ENCODE measurements at places on chromosomes 3 and 15.

DNA sequence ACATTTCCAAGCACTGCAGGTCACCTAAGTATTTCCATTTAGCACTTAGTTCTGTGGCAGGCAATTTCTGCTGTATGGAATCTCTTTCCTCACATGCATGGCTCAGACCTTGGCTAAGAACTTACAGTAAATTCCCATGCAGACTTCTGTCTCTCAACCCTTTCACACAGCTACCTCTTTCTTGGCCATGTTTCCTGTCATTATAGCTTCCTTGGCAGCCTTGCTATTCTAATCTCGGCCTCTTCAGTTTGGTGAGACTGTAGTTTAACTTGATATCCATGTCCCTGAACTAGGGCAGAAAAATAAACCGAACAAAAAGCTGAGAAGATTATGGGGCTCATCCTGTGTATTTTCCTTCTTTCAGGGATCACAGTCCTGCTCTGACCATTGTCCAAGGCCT lies 96.0 kb downstream of the SPATA16 start:
- DNase-seq: no peak

GRCh38 chr15:45795440-45796069 lies 160.7 kb downstream of the SQOR start:
- DNase-seq: no peak

DNA sequence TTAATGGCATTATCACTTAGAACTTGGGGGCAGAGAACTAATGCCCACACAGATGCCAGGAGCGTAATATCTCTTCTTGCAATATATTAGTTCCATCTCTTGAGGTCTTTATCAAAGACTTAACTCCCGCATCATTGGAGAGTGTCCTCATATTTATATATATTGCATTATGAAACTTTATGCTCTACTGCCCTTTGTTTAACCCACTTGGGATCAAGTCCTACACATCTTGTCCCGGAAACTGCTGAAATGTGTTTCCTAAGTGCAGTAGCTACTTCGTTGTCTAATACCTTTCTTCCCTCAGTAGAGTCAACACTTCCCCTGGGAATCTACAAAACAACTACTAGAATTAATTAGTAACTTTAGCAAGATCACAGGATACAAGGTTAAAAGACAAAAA lies 1029.2 kb downstream of the OTOL1 start:
- no peak for DNase-seq

GRCh38 chr3:11914651-11915050 lies 68.0 kb upstream of the TAMM41 start:
- DNase-seq: no peak

GRCh38 chr3:73863546-73864079 lies 238.9 kb upstream of the PDZRN3 start:
- DNase-seq: no peak

DNA sequence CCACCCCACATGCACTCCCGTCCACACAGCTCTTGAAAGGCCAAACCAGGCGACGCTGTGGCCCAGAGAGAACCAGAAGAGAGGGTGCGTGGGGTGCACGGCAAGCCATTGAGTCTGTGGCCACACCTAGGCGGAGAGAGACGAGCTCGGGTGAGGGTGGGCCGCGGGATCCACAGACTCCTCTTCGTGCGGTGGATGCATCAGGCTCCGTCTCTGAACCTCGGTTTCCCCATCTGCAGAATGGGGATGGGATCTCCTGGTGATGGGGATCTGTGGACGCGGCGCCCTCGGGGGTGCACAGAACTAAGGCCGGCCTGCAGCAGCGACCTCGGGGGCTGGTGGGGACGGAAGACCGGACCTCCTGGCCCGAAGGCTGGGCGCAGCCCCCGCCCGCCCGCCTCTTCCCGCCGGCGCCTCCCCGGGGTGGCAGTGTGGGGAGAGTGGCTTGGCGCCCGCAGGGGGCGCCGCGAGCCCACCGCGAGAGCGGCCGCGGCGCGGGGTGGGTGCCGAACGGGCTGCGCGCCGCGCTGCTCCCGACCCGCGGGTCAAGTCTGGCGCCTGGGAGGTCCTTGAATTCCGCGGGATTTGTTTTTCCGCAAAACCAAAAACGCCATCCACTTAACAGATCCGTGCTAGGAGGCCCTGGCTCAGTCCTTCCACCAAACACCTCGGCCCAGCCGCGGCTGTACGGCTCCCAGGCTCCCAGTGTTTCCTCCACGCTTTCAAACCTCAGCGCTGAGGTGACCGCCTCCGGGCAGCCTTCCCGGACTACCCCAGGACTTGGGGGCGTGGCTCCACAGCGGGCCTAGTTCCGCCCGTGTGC lies 13.2 kb upstream of the ADPGK start:
- no peak for DNase-seq

DNA sequence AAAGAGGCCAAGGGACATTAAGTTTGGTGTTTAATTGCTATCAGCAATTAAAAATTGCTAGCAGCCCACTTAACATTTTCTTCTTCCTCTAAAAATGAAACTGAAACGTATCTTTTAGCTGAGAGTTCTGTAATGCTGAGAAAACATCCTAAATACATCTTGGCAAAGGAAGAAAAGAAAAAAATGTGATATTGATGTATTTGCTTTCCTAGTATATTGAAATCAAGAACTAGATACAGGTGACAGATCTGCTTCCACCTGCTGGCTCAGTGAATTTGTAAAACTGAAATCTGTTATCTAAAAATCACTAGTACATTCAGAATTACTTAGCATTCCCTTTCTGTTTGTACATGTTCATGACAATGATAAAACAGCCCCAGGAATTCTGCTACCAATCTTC lies 283.2 kb downstream of the ZBTB20 start:
- DNase-seq: no peak

DNA sequence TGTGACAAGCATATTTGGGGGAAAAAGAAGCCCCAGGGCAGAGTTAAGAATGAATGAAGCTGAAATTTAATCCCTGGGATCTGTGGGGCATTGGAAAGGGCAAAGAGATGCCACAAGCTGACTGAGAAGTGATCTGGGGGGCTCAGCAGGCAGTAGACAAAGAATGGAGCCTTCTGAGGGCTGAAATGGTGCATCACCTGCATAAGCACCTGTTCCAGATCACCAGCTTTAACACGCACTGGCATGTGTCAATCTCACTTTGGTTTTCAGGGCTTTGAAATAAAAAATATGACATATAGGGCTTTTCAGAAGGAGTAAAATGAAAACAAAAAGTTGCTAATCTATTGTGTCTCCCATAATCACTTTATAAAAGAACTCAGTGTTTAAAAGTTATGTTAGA lies 210.8 kb upstream of the ARHGEF26 start:
- DNase-seq: no peak

DNA sequence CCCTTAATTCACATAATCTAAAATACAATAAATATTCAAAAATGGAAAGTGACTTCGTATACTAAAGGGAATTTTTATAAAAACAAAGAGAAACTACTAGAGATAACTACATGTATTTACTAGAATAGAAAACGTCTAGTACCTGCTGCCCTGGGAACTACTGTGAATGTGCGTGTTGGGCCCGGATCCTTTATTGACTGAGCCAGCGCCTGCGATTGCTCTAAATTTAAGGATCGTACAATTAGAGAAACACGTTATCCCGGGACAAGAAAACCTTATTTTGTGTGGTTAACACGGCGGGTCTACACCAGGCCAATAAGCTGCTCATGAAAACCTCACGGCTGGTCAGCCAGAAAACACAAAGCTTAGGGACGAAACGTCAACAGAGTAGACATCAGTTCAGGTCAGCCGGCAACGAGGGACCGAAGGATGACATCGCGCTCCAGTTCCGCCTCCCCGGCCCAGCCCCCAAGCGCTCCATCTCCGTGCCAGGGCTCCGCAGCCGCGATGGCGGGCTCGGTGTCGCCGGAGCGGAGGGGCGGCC lies 555 bp downstream of the TM2D3 start:
- DNase-seq: no peak

GRCh38 chr3:147881933-147882332 lies 472.8 kb downstream of the ZIC1 start:
- no peak for DNase-seq

DNA sequence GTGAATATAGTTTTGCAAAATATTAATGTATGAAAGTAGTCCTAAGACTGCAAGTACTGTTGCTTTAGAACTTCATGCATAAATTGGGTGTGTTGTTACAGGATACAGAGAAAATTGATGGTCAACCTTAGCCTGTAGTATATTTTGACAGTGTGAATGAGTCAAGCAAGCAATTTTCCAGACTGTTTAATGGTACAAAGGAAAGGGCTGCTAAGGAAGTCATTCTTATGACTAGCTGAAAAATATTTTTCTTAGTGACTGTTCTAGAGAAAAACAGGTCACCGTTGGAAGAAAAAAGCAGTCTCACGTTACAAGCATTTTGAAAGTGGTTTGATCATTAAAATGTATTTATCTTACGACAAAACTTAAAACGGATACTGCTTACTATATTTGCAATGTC lies 49.2 kb downstream of the MBNL1 start:
- no peak for DNase-seq

DNA sequence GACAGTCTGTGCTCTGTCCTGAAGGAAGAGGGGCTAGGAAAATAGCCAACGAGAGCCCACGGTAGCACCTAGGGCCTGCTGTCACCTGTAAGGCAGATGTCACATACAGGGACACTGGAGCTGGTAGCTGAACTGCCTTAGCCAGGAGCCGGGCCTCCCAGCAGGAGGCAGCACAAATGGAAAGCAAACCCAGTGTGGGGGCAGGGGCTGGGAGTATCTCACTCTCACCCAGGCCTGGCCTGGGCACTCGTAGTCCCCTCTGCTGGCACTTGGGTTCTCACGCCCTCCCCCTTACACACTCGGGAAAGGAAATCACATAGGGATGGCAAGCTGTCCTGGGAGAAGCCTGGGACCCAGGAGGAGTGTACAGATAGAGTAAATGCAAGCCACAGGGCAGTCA lies 173.1 kb upstream of the CHRNA7 start:
- DNase-seq: no peak

DNA sequence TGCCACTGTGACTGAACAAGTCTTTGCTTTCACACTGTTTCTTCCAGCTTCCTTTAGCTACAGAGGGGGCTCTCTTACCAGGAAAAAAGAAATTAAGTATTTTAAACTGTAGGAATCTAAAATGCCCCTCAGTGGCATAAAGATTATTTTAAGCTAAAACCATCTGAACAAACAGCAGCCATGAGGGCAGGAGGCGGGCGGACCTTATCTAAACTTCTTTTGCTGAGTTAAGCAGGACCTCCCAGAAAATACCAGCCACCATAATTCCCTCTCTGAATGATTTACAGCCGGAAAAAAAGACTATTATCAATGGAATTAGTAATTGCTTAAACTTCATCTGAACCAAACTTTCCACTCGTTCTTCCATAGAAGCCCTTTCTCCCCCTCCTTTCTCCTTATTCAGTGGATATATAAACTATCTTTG lies 5.2 kb upstream of the TOPAZ1 start:
- no peak for DNase-seq

DNA sequence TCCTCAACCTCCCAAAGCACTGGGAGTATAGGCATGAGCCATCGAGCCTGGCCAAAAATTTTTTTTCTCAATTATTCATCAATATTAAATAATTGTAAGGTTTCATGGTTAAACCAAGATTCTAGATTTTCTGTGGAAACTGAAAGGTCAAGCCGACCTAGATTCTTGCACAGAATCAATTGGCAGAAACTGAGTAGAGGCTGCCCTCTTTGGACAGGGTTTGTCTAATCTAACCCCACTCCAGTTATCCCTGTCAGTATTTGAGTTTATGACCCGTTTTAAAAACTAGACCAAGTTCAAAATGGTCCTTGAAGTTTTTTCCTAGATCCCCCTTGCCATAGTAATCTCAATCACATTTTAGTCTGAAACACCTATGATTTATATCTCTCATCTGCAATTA lies 8.6 kb upstream of the ADAM10 start:
- no peak for DNase-seq

- DNase-seq: no peak
These were observed 67.5 kb downstream of the SPRED1 start for GRCh38 chr15:38320181-38320580.

GRCh38 chr3:100865442-100865841 lies 127.8 kb downstream of the ABI3BP start:
- no peak for DNase-seq

- DNase-seq: no peak
These were observed 6.2 kb downstream of the CLDN11 start for GRCh38 chr3:170424879-170425278.

GRCh38 chr3:58068122-58068809 lies 60.0 kb downstream of the FLNB start:
- no peak for DNase-seq

DNA sequence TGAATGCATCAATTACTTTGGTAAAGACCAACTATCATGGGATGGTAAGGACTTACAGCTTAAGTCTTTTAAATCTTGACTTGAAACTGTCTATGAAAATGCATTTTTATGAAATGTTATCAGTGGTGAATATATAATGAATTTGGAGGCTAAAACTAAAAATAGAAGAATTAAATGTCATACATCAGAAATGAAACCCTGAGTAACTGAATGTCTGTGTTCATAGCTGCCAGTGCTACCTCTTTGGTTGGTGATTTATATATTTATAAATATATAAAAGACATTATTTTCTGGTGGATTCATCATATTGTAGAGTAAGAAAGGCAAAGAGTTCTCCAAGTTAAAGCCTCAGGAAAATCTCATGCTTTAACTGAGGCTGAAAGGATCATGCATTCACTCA lies 12.2 kb downstream of the SLC12A6 start:
- no peak for DNase-seq

DNA sequence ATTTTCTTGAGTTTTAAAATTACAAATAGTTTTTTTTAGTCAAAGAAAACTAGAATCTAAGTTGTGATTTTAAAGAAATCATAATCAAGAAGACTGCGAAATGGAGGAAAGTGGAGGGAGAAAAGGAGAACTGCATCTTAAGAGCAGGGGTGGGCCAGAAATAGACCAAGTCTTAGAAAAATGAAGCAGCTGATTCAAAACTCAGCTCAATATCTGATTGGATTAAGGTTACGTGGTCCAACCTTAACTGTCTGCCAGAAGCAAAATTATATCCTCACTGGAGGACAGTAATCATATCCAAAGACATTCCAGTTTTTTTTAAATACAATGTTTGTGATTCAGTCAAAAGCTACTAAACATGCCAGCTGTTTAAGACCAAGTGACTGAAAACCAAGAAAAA lies 41.4 kb downstream of the CHSY1 start:
- no peak for DNase-seq

GRCh38 chr3:194312186-194312742 lies 38.9 kb downstream of the CPN2 start:
- no peak for DNase-seq

GRCh38 chr3:15941958-15942357 lies 144.2 kb upstream of the ANKRD28 start:
- no peak for DNase-seq

- no peak for DNase-seq
These were observed 281.0 kb downstream of the OXSM start for GRCh38 chr3:26070854-26071253.

DNA sequence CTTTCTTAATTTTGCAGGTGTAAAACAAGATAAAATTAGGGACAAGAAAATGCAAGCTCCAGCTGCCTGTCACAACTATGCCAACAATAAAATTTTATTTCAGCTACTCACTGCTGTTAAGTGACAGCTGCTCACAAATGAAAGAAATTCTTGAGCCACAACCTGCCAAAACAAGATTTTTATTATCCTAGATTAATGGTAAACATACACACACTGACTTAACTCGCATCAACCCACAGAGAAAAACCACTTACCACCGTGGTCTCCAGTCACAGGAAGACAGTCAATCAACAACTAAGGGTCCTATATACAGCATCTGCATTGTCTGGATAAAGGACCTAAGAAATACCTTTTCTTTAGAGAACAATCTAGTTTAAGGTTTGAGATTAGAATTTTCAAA lies 31.3 kb downstream of the EFL1 start:
- no peak for DNase-seq
